A549 treated with RU486 at 1 μM for 4 hours (cell line): ENCODE measurements at places on chromosomes 12 and 14. TPM values are rescaled to one million over a fixed set of nuclear protein-coding genes. Genes with fewer than 3 reads are reported as not detected.

LRRC43 gene
- 0.10 to 0.27 TPM (median 0.14 TPM) in 3 of 5 replicates, not detected in the others for total RNA-seq

SFSWAP gene
- total RNA-seq, result 26.2 to 31.5 TPM (median 30.9 TPM) in 5 replicates

P2RX2 gene
- not detected in 5 replicates for total RNA-seq

TSPAN19 gene
- total RNA-seq, result 0.18 TPM in 1 of 5 replicates, not detected in the others

DACT1 gene
- 0.39 to 0.77 TPM (median 0.51 TPM) in 5 replicates for total RNA-seq

NRXN3 gene
- 0.65 to 1.1 TPM (median 1.1 TPM) in 5 replicates for total RNA-seq

PLCZ1 gene
- not detected in 5 replicates for total RNA-seq

SERPINA5 gene
- 0.10 to 0.33 TPM (median 0.22 TPM) in 5 replicates for total RNA-seq
